ENCODE measurements at places on chromosomes 7 and 10. TPM values are rescaled to one million over a fixed set of nuclear protein-coding genes. Genes with fewer than 3 reads are reported as not detected.

PKD2L1 gene
- not detected for polyA plus RNA-seq

LOXL4 gene
- polyA plus RNA-seq: 9.5 TPM

FRMPD2 gene
- 0.16 TPM for polyA plus RNA-seq

DNA sequence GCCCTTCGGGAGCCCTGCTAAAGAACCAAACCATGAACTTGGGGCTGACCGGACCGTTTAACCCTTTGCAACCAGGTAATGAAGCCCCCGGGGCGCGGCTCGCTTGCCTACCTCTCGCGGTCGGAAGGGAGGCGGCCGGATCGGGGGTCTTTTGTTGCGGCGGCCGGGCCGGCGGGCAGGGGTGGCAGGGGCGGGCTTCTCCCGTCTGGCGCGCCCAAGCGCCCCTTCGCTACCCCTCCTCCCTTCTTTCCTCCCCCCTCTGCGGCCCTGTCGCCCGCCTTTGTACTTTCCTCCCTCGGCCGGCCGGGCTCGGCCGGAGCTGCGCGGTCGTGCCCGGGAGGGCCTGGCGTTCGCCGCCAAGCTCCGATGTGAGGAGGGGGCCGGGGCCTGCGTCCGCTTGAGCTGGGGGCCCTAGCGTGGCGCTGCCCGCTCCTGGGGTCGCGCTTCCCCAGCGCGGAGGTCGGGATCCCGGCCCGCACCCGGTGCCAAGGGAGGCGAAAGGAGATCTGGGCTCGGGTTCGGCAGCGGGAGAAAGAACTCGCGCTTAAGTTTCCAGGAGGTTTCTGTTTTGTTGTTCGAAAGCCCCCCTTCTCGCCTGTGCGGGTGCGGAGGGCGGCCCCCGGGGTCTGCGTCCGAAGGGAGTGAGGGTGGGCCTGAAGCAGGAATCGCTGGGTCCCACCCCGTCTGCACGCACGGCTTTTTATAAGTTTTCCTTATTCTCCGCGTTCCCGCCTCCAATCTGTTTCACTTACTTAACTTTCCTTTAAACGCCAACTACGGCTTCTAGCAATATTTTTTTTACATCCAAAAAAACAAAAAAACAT is 436.8 kb upstream of the GALNT17 start:
- DNase-seq: no peak

- no peak for DNase-seq
Observed at GRCh38 chr7:2508327-2509215, 11.0 kb upstream of the LFNG start.

- no peak for DNase-seq
Observed at GRCh38 chr10:101762736-101763135, 13.2 kb downstream of the FGF8 start.

GRCh38 chr10:110303681-110304080 is 1.0 kb downstream of the SMNDC1 start:
- DNase-seq: no peak

DNA sequence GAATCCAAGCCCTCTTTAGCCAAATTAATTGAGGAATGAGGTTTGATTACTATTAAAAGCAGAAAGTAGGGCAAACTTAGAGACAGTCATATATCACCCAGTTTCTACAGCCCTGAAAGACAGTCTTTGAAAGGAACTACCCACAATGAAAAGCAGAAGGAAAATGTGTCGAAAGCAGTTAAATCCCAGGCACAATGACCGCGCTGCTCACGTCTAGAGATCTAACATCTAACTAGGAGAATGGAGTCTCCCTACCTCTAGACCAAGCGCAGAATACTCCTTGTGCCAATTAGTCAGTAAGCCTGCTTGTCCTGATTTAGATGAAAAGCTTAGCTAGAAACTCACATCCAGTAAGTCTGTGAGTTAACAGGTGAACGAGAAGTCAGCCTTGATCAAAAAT is 350.0 kb downstream of the FGFR2 start:
- DNase-seq: no peak

GRCh38 chr7:133674079-133674763 is 421.3 kb downstream of the EXOC4 start:
- DNase-seq: no peak

DNA sequence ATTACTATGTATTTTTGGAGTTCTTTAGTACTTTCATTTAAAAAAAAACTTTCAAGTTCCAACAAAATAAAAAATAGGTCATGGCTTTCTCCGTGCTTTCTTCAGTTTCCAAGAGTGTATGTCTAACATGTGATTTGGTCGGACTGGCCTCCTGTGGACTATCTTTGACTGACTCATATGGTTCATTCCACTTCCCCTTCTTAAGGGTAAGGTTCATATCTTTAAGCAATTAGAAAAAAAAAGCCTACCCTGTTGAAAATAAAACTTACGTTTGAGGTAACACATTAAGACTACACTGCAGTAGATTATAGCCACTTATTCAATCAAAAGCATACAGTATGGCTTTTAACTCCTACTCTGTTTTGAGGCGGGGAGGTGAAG is 112.8 kb upstream of the AHR start:
- DNase-seq: peak; percentile 16

Data from forelimb muscle (tissue), 1 donor.